ENCODE measurements at places on chromosomes 13 and 19.
A peak's percentile ranks its signal among the peaks of the same experiment; 100 is the strongest.

GRCh38 chr13:97561182-97561581 is 127.2 kb downstream of the RAP2A start:
- no peak for DNase-seq

- DNase-seq, result no peak
Measured at GRCh38 chr19:51055866-51056265, 9.0 kb downstream of the KLK13 start.

- DNase-seq, result peak; percentile 18
Measured at GRCh38 chr13:64551755-64552154, 2678.4 kb downstream of the PCDH9 start.

GRCh38 chr19:47370045-47370611 is 21.0 kb downstream of the DHX34 start:
- DNase-seq, result no peak

DNA sequence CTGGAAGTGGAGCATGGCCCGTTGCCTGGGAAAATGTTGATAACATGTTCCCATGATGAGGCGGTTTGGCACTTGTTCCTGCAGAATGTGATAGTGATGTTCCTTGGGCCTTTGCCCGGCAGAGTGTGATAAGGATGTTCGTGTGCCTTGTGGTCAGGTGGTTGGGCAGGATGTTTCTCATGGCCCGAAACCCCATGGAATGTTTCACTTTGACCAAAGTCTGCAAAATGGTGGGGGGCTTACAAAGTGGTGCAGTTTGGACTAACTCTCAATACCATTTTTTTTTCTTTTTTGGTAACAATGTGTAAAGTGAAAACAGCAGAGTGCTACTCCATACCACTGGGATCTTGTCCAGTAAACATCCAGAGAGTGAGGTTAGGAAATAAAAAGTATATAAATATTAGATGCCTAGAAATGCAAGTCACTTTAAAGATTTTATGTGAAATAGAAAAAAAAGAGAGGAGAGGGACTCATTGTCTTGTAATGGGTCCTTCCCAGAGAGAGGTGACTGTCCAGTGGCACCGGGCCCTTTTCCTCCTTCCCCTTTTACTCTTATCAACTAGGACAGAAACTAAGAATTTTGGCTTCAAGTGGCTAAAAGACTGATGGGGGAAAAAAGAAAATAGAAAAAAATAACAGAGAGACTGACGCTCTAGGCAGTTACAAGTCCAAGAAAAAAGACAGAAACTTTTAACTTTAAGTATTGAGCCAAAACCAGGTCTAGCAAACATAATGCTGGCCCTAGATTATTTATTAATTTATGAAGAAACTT is 5.7 kb downstream of the FPR3 start:
- DNase-seq, result no peak

DNA sequence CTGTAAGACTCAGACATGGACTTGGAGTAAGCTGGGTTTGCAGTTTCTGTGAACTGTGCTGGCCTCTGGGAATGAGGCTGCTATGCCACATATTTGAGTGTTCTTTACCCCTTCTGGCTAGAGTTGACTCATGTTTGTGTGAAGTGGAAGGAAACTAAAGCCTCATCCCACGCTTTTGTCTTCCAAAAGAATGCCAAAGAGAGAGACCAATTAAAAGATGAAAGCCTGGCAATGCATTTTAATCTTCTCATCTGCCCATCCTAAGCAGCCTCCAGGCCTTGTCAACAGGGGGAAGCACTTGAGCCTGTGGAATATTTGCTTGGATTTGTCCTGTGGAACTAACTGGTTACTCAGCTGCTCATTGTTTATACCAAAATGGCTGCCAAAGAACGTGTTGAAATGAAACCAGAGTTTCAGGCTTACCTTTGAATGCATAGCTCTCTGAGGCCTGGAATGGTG is 49.1 kb downstream of the LMO7 start:
- peak; percentile 15 for DNase-seq

DNA sequence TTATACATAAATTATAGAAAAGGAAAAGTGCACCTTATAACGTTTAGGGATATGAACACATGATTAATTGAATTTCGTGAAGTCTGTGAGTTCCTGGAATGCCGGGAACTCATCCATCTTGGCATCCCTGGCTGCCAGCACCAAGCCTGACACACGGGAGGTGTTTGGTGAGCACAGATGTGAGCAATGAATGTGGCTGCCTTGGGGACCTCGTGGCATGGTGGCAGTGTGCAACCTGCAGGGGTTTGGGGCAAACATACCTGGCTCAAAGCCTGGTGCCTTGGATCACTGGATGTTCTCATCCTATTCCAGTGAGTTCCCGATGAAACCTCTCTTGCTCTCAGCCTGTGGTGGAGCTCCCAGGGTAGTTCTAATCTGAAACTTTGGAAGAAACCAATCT is 10.4 kb upstream of the MAP2K2 start:
- no peak for DNase-seq

DNA sequence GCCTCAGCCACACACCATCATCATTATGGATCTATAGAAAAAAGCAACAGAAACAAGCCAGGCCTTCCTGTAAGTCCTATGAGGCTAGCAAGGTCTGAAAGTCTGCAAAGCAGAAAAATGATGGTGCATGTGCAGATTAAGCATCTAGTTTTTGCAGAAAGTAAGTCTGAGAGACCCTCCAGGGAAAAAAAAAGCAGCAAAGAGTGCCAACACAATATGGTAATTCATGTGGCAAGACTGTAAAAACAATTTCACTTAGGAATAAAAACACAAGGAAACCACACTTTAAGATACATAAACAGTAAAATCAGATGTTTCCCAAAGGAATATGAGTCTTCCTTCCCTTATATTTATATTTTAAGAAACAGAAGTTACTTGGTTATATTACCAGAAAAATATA is 112.3 kb upstream of the FBXL3 start:
- DNase-seq, result no peak

- DNase-seq, result no peak
Measured at GRCh38 chr19:15532779-15533521, 24.6 kb downstream of the CYP4F22 start.

DNA sequence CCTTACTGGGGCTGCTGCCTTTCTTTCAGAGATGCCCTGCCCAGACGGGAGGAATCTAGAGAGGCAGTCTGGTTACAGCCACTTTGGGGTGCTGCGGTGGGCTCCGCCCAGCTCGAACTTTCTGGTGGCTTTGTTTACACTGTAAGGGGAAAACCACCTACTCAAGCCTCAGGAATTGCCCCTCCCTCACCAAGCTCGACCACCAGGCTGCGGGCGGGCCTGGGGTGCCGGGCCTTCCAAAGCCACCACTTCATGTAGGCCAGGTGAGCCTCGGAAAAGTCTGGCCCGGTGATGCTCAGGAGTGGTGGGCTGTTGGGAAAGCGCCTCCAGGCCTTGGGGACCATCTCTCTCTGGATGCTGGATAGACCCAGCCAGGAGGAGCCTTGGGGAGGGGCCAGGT is 218.6 kb downstream of the MTUS2 start:
- DNase-seq, result no peak
